ENCODE measurements at places on chromosomes 1 and 21.

- no peak for DNase-seq
Observed at GRCh38 chr1:151502859-151503780, 8.1 kb upstream of the CGN start.

DNA sequence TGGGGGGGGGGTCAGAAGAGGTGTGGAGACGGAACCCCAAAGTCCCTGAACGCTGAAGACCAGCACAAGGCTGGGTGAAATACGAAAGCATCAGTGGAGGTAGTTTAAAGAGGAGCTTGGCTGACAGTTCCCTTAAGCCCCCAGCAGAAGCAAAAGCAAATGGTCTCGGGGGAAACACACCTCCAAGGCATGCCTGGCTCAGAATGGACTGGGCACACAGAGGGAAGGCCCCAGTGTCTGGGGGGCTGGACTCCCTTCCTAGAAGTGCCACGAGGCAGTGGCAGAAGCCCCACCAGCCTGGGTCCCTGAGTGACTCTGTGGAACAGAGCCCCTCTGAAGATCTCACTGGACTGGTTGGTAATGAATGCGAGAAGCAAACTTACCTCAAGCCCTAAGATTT lies 43.9 kb downstream of the UBE2G2 start:
- DNase-seq, result no peak

DNA sequence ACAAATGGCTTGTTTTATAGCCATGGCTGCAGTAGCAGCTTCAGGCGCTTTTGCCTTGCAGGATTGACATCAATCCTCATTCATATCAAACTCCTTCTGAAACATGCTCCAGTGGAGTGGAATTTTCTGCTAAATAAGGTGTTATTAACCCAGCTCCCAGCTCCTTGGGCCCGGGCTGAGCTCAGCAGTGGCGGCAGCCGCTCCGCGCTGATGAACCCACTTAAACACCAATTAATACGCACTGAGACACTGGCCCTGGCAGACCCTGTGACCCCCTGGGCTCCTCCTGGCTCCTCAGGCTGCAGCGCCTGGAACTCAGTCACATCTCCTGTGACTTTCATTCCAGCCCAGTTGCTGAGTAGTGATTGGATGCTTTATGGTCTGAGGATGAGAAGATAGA lies 137.4 kb upstream of the GRIK3 start:
- DNase-seq, result no peak

GRCh38 chr1:65009724-65010420 lies 43.5 kb upstream of the JAK1 start:
- no peak for DNase-seq

DNA sequence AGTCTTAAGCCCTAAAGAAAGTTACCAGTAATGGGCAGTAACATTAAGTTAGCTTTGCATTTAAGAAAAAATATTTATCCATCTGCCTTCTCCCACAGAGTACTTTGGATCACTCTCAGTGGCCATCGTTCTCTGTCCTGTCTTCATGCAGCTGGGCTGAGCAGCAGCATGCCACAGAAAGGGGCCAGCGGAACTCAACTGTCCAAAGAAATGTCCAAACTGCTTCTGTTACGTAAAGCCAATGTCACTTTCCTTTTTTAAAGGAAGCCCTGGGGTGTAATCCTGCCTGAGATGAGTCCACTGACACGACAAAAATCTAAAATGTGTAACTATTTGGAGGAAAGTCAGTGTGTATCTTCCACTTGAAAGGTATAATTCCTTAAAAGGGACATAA lies 291.6 kb downstream of the SMYD3 start:
- DNase-seq, result no peak

- no peak for DNase-seq
Observed at GRCh38 chr1:202588503-202589189, 121.6 kb downstream of the SYT2 start.

GRCh38 chr1:239547987-239548386 lies 161.6 kb downstream of the CHRM3 start:
- no peak for DNase-seq

DNA sequence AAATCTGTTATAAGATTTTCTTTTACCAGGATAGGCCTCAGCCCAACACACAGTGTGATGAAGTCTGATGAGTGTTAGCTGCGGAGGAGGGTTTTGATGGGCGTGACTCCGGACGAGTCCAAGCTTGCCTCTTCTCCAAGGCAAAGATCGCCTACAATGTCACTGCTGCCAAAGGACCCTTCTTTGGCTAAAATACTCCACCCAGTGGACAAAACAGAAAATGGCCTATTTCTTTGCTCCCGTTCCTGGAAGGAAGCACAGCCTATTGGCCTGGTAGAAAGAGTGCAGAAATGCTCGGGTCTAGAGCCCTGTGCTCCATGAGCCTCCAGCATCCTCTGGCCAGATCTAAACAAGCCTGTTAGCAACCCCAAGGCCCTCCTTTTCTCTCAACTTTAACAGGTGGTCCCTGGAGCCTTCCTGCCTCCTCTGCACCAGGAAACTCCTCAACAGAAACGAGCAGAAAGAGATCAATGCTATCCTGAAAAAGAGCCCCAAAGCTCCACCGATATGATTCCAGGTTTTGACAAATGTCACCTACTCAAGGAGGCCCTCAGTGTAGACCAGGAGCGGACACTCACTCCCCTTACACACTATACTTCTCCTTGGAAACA lies 3.4 kb upstream of the CASQ2 start:
- DNase-seq, result no peak

- no peak for DNase-seq
Observed at GRCh38 chr1:206723805-206724472, 39.2 kb downstream of the MAPKAPK2 start.

GRCh38 chr1:199741586-199741985 lies 285.9 kb upstream of the NR5A2 start:
- no peak for DNase-seq

DNA sequence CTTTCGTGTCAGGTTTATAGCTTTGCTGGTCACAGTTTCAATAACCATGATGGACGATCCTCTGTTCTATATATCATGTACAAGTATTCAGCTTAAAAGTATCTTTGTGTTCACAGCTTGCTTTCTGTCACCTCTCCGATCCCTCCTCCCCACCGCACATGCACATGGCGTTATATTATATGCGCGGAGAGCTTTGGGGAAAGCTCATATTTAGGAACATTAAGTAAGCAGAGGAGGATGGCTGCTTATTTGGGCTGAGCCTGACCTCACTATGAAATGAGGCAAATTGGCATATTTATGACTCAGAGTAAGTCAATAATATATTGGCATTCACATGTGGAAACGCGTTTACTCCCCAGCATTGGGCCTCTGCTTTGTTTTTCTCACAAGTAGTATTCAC lies 360.5 kb downstream of the HLX start:
- DNase-seq, result no peak

- DNase-seq, result no peak
Observed at GRCh38 chr1:218743861-218744505, 398.8 kb downstream of the TGFB2 start.

- no peak for DNase-seq
Observed at GRCh38 chr1:50268049-50268448, 155.2 kb downstream of the DMRTA2 start.

DNA sequence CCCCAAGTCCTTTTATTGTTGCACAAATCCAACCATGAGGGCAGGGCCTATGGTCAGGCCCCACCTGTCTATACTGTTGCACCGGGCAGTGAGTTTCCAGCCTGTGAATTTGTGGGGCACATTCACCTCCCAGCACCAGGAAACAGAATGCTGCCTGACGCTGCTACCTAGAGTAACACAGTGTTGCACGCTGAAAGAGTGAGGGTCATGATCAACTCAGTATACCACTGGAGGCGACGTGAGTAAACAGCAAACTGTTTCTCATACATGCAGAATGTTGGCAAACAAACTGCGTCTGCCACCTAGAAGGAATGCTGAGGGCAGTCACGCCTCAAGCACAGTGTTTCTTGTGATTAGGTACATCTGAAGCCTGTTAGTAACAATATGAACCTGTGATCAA lies 13.4 kb upstream of the LRRC47 start:
- DNase-seq, result no peak

GRCh38 chr1:17542645-17543044 lies 3.1 kb downstream of the ARHGEF10L start:
- DNase-seq, result no peak

DNA sequence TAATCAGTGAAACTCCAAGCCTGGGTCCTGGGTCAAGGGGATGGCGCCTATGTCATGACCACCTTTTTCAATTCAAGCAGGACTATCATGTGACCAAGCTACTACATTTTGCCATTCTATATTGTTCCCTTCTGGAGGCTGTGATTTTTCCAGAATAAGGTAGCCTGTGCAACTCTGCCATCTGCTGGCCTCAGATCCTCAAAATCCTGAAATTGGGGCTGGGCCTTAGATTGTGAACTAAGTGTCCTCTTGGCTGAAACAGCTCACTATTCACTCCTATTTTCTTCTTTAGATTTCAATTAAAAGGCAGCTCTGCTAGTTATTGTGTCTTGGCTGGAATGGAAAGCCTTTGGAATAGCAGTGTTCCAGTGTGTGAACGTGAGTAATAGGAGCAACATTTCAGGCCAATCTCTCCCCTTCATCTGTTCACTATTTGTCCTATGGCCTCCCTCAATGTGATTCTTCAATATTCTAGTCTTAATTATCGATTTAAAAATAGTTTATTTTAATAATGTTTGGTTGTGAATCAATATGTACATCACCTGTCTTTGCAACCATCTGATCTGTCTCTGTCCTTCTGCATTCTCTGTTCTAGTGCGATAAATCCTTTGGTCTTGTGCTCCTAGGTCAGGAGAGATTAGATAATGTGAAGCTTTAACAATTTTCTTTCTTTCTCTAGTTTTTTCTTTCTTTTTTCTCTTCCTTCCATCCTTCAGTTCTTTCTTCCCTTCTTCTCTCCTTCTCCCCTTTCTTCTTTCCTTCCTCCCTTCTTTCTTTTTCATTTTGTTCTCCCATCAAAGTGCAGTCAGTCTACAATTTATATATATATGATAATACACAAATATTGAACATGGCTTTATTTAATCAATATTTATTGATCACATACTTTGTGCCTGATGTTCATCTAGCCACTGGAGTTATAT lies 69.8 kb downstream of the CR1 start:
- no peak for DNase-seq

DNA sequence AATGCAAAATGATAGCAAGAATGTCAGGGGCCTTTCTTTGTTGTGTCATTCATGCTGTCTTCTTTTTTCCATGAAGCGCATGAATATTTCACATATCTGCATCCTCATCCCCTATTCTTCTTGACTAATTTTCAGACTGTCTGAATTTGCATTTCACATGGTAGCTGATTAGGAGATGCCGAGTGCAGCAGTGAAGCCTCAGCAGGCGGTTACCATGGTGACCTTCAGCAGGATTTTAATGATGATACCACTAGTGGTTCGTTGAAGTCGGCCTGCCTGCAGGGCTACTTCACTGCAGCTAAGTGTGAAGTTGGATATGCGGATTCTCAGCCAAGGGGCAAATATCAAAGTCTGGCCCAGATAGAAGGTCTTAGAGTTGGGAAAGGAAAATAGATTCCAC lies 141.8 kb downstream of the NEK7 start:
- no peak for DNase-seq

GRCh38 chr1:101065575-101065974 lies 40.0 kb upstream of the DPH5 start:
- no peak for DNase-seq

DNA sequence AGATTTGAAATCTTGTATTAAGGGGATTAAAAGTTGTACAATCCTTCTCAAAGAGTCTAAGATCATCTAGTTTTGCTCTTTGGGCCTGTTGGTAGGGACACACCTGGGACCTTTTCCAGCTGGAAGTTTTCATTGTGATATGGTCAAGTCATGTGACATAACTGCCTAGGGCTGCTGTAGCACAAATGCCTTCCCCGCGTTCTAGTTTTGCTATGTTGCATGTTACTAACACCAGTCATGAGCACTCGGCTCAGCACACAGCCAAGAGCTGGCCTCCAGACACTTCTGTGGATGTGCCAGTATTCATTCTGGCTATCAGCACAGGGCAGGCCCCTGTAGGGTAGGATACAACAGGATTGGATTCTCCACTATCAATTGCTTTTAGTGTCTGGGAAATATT lies 14.6 kb upstream of the FLG2 start:
- DNase-seq, result no peak

- no peak for DNase-seq
Observed at GRCh38 chr21:28186604-28187003, 806.1 kb downstream of the LTN1 start.

DNA sequence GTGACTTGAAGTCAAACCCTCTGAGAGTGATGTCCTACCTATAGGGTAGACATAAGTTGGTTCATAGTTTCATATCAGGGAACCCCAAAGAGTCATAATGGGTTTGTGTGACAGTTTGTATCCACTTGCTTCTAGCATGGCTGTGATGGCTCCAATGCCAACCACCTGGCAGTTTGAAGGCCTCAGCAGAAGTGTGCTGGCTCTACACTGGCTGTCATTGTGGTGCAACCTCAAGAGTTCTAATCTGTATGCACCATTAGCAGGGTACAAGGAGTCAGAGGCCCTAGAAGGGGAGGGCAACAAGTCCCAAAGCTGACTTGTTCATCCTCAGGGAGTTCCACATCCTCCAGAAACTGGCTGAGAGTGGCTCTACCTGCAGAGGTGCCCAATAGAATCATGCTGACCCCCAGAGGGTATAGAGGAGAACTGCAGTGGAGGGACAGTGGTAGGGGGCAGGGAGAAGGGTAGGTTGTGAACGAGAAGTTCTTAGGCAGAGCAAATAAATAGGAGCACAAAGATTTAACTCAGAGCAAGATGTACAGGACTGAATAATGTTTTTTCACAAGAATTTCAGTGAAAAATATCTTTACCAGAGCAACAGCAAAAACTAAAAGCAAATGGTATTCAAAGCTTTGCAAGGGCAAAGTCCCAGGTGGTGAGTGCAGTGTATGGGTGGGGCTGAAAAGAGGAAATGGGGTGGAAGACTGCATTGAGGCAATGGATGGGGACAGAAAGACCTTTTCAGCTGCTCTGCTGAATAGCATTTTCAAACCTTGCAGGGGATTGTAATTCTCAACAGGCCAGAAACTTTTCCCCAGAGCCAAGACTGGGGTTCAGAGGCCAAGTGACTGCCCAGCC lies 3.2 kb downstream of the FCRL2 start:
- no peak for DNase-seq

GRCh38 chr1:66253330-66253921 lies 280.5 kb upstream of the SGIP1 start:
- DNase-seq, result no peak

- DNase-seq, result no peak
Observed at GRCh38 chr21:45365186-45365607, 39.8 kb upstream of the COL18A1 start.

- DNase-seq, result no peak
Observed at GRCh38 chr1:156444407-156445001, 56.1 kb downstream of the MEF2D start.

GRCh38 chr1:171468120-171468750 lies 17.1 kb upstream of the PRRC2C start:
- DNase-seq, result no peak

GRCh38 chr1:247906504-247907047 lies 11.2 kb downstream of the OR2W3 start:
- no peak for DNase-seq

GRCh38 chr1:153525088-153525728 lies 10.6 kb downstream of the S100A6 start:
- no peak for DNase-seq

DNA sequence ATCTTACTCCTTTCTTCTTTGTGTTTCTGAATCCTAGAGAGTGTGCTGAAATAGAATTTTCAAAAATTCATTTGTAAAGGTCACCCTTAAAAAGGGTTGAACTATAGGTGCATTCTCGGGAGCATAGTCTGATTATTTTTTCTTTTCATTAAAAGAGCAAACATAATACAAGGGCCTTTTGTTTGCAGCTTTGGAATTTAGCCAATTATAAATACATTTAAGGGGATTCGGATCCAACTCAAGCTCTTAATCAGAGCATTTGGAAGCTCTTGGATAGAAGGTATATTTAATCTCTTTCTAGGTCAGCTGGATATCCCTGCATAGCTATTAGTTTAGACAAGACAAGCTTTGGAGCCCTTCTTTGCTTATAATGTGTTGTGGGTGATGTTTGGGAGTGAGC lies 321.7 kb downstream of the HHAT start:
- DNase-seq, result no peak
